ENCODE measurements at places on chromosomes 3 and 15.

DNA sequence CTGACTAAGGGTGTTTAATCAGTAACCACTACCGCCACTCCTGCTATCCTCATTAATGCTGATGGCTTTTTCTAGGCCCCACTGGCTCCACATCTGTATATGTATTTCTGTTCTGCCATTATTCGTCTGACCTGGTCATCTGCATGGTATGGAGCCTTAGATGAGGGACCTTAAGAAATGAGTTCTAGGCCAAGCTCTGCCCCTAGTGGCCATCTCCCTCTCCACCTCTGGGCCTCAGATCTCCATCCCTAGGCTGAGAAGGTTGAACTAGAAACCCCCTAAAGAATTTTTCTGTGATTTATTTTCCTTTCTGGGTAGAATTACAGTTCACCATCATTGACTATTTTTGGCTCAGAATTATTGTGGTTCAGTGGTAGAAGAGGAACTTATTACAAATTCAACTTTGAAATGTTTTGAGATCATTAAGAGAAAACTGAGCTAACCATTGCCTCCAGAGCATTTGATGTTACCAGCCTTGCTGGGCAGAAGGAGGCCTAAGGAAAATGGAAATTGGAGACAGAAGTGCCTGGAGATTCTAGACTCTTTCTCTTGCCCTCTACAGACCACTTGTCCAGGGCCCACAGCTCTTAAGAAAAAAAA, 325.2 kb upstream of the NR2E3 start:
- DNase-seq: peak; percentile 18

DNA sequence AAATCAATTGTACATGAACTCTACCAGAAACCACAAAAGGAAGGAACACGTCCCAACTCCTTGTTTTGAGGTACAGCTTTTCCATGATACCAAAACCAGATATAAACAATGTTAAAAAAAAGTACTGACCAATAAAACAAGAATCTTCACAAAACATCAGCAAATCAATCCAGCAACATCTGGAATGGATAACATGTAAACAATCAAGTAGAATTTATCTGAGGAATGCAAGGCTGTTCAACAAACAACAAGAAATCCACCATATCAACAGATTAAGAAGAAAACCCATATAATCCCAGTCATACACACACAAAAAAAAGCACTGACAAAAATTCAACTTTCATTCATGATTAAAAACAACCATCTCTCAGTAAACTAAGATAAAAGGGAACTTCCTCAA, 26.7 kb downstream of the TJP1 start:
- no peak for DNase-seq

DNA sequence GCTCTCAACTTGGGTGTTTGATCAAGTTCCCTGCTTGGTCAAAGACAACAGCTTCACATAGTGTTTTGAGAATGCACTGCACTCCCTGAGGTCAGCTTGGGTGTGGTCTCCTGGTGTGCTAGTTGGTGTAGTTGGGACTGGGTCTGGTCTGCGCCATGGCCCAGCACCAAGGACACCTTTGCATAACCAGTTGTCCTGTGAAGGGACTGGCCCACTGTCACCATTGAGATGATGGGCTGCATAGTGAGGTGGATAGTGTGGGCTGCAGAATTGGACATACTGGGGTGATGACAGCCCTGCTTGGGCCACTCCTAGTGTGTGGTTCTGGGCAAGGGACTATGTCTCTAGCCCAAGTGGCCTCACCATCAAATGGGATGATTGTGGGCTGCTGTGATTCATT, 9.5 kb downstream of the RPSA start:
- DNase-seq: no peak

- DNase-seq: no peak
Observed at GRCh38 chr3:71197841-71198565, 385.5 kb downstream of the FOXP1 start.

- peak; percentile 48 for DNase-seq
Observed at GRCh38 chr3:112973325-112974177, 1.4 kb downstream of the CD200R1 start.

GRCh38 chr15:55322467-55322866, 3.4 kb downstream of the PIGB start:
- DNase-seq: no peak

DNA sequence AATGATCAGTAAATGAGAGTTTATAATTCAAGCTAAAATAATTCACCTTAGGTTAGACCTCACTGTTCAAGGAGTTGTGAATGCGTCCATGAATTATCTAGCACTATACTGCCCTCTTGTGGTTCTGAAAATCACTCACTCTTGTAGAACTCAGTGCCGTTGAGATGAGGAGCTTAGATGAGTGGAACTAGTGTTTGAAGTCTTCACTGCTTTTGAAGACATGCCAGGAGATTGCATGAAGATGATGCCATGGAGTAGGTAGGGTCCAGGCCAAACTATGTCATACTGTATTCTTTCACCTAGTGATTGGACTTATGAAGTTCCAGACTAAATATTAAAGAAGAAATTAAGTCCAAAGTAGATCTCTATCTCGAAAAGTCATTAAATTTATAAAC, 28.8 kb downstream of the LYSMD4 start:
- DNase-seq: peak; percentile 68

- no peak for DNase-seq
Observed at GRCh38 chr3:5078151-5078550, 43.9 kb upstream of the ARL8B start.
